Mesangial cell (primary cell): ENCODE measurements at places on chromosomes 2 and 18. TPM values are rescaled to one million over a fixed set of nuclear protein-coding genes. Genes with fewer than 3 reads are reported as not detected.

Gene IL37
- not detected in 2 replicates for total RNA-seq

Gene TCF23
- total RNA-seq = not detected in 2 replicates

Gene USP34
- total RNA-seq = 55.6 and 56.4 TPM in 2 replicates

Gene SFT2D3
- 5.4 and 8.5 TPM in 2 replicates for total RNA-seq

Gene TMEM150A
- total RNA-seq = 12.2 and 30.4 TPM in 2 replicates

Gene GALNT5
- 1.8 and 2.4 TPM in 2 replicates for total RNA-seq

Gene TRIM43
- not detected in 2 replicates for total RNA-seq

Gene GPATCH11
- total RNA-seq = 1.9 and 4.1 TPM in 2 replicates

Gene UGT1A7
- total RNA-seq = not detected in 2 replicates

Gene SERPINB13
- not detected in 2 replicates for total RNA-seq

Gene ABCG5
- total RNA-seq = not detected in 2 replicates

Gene CERS6
- total RNA-seq = 11.7 and 12.1 TPM in 2 replicates

Gene EGR4
- total RNA-seq = not detected in 2 replicates

Gene HOXD11
- 19.2 and 24.7 TPM in 2 replicates for total RNA-seq

Gene ZNF521
- total RNA-seq = 3.2 and 4.9 TPM in 2 replicates

Gene CAPN14
- 0.13 TPM in 1 of 2 replicates, not detected in the other for total RNA-seq

Gene RTP5
- total RNA-seq = not detected in 2 replicates

Gene CPO
- total RNA-seq = 0.13 TPM in 1 of 2 replicates, not detected in the other

Gene CYP20A1
- total RNA-seq = 10.1 and 12.2 TPM in 2 replicates

Gene GAREM1
- total RNA-seq = 2.1 and 5.2 TPM in 2 replicates

Gene SIX3
- not detected in 2 replicates for total RNA-seq

Gene LRATD1
- total RNA-seq = 0.49 and 2.8 TPM in 2 replicates

Gene ZNF236
- 5.1 and 8.7 TPM in 2 replicates for total RNA-seq

Gene SERPINB4
- total RNA-seq = not detected in 2 replicates

Gene ARHGAP15
- not detected in 2 replicates for total RNA-seq

Gene SH3BP4
- 69.3 and 113 TPM in 2 replicates for total RNA-seq

Gene SERPINB2
- total RNA-seq = 0.49 TPM in 1 of 2 replicates, not detected in the other

Gene APOB
- total RNA-seq = under 0.01 TPM in 1 of 2 replicates, not detected in the other

Gene EML6
- total RNA-seq = 0.16 and 5.5 TPM in 2 replicates

Gene CCDC93
- 7.3 and 8.7 TPM in 2 replicates for total RNA-seq

Gene IL36B
- total RNA-seq = not detected in 2 replicates

Gene CRACDL
- 0.33 and 5.7 TPM in 2 replicates for total RNA-seq

Gene INO80B
- total RNA-seq = 12.4 and 16.8 TPM in 2 replicates

Gene TMEM198
- total RNA-seq = 1.1 and 5.1 TPM in 2 replicates

Gene GPBAR1
- total RNA-seq = 0.13 and 0.16 TPM in 2 replicates

Gene ACMSD
- total RNA-seq = not detected in 2 replicates

Gene CCT4
- total RNA-seq = 88.6 and 194 TPM in 2 replicates

Gene PTPRN
- total RNA-seq = 0.49 and 0.63 TPM in 2 replicates

Gene PRLH
- total RNA-seq = not detected in 2 replicates

Gene UPP2
- not detected in 2 replicates for total RNA-seq

Gene CROCC2
- total RNA-seq = not detected in 2 replicates

Gene KLHL30
- total RNA-seq = 0.16 and 5.5 TPM in 2 replicates

Gene GKN2
- not detected in 2 replicates for total RNA-seq

Gene SPR
- total RNA-seq = 22.7 and 26.0 TPM in 2 replicates

Gene ASPRV1
- total RNA-seq = 0.16 TPM in 1 of 2 replicates, not detected in the other

Gene KCNE4
- total RNA-seq = 0.81 and 1.5 TPM in 2 replicates
